T1000 (cell line): ENCODE measurements at places on chromosomes 7 and 10.

GRCh38 chr10:61195211-61195610, 251.2 kb upstream of the RHOBTB1 start:
- DNase-seq = no peak

GRCh38 chr7:130500463-130500862, 8.6 kb downstream of the MEST start:
- no peak for DNase-seq

- no peak for DNase-seq
Observed at GRCh38 chr7:31362401-31362800, 21.9 kb upstream of the NEUROD6 start.

DNA sequence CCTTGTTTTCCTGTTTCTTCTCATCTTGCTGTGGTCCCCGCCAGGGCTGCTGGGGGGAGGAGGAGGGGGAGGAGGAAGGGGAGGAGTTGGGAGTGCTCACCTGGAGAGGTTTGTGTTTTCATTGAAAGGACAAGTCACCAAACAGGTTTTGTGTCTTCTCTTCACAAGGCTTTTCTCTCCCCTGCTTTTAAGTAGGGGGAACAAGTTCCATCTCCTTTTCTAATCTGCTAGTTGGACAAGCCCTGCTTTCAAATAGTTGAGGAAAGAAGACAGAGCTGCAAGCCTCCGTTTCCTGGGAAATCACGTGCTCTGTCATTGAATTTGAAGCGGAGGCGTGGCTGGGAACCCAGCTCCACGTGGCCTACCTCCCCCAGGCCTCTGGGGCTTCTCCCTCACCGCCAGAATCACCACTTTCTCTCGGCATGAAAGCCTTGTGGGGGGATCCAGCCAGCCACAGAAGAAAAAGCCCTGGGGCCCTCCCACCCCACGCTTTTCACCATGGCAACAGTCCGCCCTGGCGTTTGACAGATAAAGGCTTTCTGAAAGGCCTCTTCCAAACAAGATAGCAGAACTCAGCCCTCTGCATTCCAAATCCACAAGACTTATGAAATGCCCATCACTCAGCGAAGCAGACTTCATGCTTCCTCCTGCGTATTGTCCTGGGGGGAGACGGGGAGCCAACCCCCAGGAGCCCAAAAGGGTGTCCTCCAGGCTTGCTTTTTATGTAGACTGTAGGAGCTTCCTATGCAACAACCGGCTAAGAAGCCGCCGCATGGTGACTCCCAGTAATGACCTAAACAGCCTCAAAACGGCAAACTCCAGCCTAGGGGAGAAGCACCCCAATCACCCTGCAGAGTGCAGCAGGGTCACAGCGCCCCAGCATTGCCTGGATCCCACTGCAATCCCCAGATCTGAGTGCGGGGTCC, 51.7 kb downstream of the PROSER2 start:
- DNase-seq = no peak

DNA sequence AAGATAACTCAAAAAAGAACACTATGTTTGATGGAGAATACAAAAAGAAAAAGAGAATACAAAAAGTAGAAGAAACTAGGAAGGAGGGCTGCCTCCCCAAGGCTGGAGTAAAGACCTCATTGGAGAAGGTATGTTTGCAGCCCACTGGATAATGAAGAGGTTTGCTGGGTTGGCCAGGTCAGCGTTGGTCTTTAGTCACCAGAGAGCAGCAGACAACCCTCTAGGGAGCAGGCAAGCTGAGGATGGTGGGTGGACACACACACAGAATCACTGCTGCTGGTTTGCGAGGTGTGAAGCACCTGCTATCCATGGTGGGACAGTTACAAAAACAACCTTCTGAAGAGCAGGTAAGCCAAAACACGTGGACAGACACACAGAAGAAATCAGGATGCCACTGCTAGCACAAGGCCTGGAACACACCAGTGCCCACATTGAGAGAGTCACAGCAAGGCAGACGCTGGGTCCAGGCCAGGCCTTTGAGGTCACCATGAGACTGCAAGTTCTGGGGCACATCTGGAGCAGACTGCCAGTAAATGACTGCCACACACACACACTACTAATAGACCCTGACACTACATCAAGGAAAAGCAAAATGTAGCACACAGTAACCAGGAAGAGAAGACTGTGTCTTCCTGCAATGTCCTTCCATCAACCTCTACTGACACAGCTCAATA, 43.0 kb downstream of the MTERF1 start:
- no peak for DNase-seq

DNA sequence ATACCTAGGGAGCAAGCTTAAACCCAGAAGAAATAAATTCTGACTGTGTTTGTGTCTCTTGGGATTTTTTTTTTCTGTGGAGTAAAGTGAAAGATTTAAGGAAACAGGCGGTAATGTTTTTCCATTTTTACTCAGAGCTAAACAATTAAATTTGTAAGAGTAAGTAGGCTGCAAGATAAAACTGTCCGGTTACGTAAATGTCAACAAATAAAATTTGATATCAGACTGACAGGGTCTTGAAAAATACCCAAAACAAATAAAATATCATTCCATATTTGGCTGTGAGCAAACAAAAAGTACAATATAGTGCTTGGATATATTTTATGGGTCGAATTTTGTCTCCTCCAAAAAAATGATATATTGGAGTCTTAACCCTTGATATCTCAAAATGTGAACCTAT, 217.6 kb downstream of the PCLO start:
- DNase-seq = no peak

DNA sequence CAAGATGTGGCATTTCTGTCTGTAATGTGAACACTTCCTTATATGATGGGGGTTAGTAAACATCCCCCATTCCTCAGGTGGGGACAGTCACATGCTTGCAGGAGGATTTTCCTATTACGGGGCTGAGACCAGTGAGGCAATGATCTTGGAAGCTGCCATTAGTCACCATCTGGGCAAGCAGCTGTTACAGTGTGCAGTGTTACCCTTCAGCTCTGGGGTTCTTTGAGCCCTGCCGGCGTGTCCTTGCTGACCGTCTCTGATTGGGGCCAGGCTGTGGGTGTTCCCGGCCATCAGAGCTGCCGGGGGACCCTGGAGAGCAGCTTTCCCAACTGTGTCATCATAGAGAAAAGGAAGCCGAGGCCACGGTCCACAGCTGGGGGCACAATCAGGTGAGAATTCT, 126.8 kb upstream of the FAM20C start:
- peak; percentile 21 for DNase-seq

DNA sequence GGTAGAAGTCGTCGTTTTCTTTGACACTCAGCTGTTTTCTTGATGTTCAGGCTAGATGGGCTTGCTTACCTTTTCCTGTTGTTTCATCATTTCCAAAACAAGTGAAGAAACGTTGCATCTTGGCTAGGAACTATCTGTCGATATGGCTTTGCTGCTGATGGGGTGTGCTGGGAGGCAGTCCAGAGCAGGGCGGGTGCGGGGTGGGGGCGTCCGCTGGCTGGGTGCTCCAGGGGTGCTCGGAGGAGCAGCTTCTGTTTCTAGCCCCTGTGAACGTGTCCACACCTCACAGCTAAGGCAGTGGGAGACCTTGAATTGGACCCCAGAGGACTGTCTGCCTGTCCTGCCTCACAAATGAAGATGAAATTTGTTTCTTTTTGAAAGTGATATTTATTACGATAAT, 7.6 kb upstream of the SUN1 start:
- no peak for DNase-seq

GRCh38 chr10:2619916-2620315, 447.4 kb upstream of the PFKP start:
- DNase-seq = no peak
